NCI-H526 (cell line): ENCODE measurements at places on chromosomes 1 and 21.

DNA sequence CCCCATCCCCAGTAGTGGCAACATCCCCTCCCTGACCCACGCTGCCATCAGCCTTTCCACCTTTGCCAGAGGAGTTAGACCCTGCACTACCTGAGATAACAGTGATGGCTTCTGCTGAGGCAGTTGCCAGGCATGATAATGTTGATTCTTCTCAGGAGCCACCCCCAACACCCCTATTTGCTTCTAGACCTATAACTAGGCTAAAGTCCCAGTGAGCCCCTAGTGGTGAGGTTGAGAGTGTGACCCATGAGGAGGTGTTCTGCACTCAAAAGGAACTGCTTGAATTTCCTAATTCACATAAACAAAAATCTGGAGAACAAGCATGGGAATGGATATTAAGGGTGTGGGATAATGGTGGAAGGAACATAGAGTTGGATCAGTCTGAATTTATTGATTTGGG is 159.6 kb upstream of the COL11A1 start:
- no peak for DNase-seq

DNA sequence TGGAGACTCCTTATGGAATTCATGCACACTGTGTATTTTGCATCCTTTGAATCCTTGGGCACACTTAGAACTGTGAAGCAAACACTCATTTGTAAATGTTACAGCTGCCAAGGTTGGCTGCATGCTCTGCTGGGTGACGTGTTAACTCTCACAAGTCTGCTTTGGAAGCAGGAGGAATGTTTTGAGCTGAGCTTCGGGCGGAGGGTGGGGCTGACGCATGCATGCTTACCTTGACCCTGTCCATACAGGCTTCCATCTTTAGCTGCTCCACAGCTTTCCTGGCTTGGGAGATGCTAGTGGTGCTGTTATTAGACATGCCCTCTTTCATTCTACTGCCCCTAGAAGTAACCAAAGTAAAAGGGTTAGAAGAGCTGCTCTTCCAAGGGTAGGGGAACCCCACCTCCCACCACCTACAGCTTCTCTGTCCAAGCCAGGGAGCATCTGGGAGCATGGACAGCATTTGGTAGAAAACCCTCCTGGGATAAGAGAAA is 66.0 kb downstream of the GNG4 start:
- no peak for DNase-seq

DNA sequence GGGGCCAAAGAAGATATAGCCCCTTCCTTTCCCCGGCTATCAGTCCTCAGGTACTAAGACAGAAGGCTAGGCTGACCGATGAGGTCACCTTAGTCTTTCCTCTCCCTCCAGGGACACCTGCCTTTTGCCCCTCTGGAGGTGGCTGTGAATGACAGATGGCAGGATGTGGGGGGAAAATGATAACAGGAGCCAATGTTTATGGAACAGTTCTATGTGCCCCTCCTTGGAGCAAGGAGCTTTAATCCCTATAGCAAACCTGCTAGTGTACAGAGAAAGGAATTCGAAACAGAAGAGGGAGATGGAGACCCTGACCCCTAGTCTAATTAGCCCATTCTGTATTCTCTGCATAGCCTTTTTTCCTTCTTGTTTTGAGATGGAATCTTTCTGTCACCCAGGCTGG is 28.1 kb downstream of the SERINC2 start:
- no peak for DNase-seq

- no peak for DNase-seq
Observed at GRCh38 chr1:162605225-162605927, 26.9 kb upstream of the DDR2 start.
